ENCODE measurements at places on chromosomes 12 and 14.

- no peak for DNase-seq
Observed at GRCh38 chr12:49413796-49414195, 46.5 kb downstream of the SPATS2 start.

GRCh38 chr12:19908830-19909229, 459.5 kb upstream of the PDE3A start:
- no peak for DNase-seq

DNA sequence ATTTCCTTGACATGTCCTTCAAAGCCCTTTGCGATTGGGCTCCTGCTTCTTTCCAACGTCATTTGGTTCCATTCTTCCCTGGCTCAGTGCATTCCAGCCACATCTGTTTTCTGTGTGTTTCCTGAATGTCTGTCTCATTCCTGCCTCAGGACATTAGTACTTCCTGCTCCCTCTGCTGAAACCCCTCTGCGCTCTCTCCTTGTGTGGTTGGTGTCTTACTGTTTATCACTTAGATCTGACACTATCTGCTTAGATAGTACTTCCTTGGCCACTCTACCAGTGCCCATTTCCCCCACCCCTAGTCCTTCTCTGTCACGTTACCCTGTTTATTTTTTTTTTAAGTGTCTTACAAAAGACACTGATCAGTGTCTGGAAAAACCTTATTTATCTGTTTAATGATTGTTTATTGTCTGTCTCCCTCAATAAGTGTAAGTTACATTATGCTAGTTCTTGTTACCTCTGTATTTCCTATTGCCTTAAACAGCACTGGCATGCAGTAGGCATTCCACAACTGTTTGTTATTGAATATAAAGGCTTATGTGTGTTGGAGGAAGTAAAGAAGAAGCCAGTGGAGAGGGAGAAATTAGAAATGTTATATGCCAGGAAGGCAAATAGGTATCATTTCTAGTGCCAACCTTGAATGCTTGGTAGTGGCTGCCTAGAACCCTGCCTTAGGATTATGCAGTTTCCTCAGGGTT, 21.5 kb downstream of the DYRK2 start:
- no peak for DNase-seq

DNA sequence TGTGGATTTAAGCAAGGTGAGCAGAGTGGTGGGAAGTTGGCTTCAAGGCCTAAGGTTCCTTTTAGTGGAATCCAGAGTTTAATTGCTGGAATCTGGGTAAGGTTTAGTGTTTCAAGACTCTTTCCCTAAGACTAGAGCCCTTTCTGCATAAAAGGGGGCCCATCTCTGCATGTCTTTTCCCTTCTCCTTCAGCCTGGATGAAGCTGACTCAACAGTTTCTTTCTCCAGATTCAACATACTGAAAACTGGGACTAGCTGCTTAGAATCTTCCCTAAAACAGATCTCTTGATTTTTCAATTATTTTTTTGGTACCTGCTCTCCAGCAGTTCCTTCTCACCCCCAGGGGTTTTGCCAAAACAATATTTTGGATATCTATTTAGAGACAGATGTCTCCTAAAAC, 34.0 kb downstream of the SLC4A8 start:
- no peak for DNase-seq

DNA sequence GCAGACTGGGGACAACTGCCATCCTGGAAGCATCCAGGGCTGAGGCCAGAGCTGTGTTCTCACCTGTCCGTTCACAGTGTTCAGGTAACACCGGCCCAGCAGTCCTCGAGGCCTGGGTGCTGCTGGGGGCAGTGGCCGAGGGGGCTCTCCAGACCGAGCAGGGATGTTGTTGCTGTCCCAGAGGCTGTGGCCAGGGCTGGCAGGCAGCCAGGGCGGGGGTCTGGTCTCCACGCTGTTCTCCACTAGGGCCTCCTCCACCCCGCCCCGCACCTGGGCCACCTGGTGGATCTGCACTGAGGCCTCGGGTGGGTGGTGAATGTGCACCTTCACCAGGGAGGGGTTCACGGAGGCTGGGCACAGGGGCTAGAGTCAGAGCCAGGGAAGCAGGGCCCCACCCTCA, 57.4 kb downstream of the ISCA2 start:
- DNase-seq: no peak

DNA sequence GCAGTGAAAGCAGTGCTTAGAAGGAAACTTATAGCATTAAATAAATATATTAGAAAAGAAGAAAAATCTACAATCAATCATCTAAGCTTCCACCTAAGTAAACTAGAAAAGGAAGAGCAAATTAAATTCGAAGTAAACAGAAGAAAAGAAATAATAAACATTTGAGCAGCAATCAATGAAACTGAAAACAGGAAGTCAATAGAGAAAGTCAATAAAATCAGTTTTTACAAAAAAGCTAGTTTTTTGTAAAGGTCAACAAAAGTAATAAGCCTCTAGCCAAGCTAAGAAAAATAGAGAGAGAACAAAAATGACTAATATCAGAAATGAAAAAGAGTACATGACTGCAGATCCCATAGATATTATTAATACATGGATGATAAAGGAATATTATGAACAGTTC, 34.2 kb upstream of the KTN1 start:
- no peak for DNase-seq

DNA sequence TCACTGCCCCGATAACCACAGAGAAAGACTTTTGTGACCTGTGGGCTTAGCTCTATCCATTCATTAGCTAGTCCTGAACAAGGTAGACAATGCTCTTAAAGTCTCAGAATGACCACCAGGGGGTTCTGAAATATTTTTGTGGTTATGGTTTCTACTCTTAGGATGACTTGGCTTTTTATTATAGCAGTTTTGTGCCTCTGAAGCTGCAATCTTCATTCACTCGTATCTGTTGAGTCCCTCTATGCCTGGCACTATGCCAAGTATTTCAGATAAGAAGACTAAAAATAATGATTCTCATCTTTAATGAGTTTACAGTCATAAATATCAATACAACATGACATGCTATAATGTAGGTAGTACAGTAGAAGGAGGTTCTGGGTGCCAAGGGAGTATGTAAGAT, 130.8 kb upstream of the TRHDE start:
- DNase-seq: no peak

GRCh38 chr12:53380794-53381730, 1.1 kb downstream of the SP1 start:
- no peak for DNase-seq

- no peak for DNase-seq
Observed at GRCh38 chr14:93520053-93520607, 89.4 kb downstream of the UNC79 start.

DNA sequence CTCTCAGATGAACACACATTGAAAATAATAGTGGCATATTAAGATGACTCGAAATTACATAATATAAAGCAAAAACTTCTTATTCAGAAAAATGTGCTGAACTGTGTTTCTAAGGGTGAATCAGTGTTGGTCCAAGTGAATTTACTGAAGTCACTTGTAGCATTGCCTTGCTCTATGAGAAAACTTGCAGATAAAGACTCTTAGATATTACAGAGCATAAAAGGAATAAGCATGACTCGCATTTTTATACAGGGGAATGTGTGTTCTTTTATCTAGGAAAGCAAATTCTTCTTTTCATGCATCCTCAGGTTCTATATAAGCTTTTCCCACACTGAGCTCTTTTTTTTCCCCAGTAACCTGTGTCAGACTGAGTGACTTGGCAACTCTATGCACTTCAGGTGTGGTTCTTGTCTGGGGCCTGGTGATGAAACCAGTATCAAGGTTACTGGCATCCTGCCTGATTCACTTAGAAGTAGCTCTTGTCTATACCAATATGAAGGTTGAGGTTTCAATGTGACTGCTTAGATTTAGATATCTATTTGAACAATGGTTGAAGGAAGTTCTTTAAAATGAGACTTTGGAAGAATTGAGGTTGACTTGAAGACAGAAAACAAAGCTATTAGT, 76.1 kb downstream of the OTOGL start:
- no peak for DNase-seq

DNA sequence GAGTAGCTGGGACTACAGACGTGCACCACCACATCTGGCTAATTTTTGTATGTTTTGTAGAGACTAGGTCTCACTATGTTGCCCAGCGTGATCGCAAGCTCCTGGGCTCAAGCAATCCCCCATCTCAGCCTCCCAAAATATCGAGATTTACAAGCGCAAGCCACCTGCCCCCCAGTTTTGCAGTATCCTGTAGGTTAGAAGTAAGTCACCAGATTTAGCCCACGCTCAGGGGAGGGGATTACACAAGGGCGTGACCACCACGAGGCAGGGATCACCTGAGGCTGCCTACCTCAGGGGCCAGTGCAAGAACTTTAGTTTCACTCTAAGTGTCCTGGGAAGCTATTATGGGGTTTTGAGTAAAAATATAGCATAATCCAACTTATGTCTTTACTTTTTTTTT, 39.2 kb upstream of the PLEKHG6 start:
- no peak for DNase-seq

DNA sequence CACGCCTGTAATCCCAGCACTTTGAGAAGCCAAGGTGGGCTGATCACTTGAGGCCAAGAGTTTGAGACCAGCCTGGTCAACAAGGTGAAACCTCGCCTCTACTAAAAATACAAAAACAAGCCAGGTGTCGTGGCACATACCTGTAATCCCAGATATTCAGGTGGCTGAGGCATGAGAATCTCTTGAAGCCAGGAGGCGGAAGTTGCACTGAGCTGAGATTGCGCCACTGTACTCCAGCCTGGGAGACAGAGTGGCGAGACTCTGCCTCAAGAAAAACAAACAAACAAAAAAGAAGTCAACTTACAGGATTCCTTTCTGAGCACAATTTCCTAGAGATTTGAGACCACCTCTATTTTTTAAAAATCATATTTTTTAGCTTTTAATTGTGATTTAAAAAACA, 45.3 kb downstream of the DGLUCY start:
- DNase-seq: no peak

DNA sequence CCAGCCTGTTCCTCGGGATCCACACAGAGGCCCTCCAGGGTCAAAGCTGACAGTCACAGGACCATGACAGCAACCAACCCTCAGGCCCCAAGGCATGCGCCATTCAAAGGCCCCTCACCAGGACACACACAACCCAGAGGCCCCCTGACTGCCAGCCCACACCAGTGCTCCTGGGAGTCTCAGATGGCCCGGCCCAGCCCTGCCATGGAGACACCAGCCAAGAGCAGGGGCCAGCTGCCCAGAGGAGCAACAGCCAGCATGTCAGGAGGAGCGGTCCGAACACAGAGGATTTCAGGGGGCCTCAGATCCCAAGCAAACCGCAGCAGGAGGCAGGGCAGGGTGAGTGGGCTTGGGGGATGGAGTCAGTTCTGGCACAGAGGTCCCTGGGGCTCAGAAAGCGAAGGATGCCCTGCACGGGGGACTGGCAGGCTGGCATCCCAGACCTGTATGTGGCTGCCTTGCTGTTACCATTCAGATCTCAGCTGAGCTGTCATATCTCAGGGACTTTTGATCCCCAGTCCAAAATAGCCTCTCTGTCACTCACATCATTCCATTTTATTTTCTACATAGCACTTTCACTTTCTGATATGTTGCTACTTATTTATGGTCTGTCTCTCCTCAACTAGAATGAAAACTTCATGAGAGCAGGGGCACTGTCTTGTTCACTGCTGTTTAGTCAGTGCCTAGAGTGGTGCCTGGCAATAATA, 4.8 kb downstream of the TMEM229B start:
- DNase-seq: no peak

DNA sequence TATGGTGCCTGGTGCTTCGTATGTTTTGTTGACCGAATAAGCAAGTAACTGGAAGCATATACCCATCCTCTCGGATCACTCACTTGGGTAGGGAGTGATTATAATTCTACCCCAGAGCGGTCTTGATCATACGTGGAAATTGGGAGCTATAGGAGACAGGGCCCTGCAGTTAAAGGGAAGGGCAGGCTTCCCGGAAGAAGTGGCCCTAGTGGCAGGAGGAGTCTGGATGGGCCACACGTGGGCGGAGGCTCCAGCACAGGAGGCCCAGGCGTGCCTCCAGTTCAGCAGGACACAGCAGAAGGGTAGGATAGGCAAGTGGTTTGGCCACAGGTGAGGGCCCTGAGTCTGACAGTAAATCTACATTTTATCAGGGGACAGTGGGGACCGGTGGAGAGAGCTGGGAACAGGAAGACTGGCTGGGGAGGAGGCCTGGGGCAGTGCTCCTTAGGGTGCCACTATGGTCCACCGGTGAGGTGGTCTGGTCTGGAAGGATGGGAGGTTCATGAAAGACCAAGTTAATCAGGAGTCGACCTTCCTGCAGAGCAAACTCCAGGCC, 23.5 kb upstream of the YY1 start:
- no peak for DNase-seq

GRCh38 chr12:114166362-114166761, 200.2 kb upstream of the RBM19 start:
- no peak for DNase-seq

GRCh38 chr14:52069307-52070050, 620 bp upstream of the NID2 start:
- no peak for DNase-seq

- DNase-seq: no peak
Observed at GRCh38 chr14:63448841-63449240, 94.3 kb downstream of the PPP2R5E start.

DNA sequence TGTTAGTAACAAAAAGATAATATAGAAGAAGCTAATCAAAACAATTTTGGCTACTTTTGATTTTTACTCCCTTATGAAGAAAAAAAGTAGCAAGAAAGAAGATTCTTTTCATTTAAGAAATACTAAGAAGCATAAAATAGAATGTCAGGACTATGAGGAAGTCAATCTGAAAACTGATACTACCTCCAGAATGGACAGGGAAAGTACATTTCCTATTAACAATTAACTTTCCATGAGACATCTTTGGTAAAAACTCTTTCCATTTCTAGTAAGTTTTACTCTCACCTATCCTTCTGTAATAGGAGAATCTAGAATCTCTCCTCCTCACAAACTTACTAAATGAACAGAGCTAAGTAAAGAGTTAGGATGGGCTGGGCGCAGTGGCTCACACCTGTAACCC, 51.3 kb upstream of the NPFF start:
- no peak for DNase-seq

- no peak for DNase-seq
Observed at GRCh38 chr12:57840726-57841125, 5.8 kb downstream of the CTDSP2 start.

GRCh38 chr12:129559776-129560175, 344.0 kb downstream of the TMEM132D start:
- DNase-seq: no peak

GRCh38 chr12:43349863-43350262, 202.1 kb downstream of the ADAMTS20 start:
- DNase-seq: no peak

- no peak for DNase-seq
Observed at GRCh38 chr12:56366948-56367347, 4.3 kb upstream of the APOF start.

All from T follicular helper cell (primary cell).